ENCODE measurements at places on chromosomes 1 and 21.
A peak's percentile ranks its signal among the peaks of the same experiment; 100 is the strongest.

- no peak overlapping the region for H3K4me3 ChIP-seq
- H3K27ac ChIP-seq: no peak overlapping the region
- H3K4me1 ChIP-seq: peaks cover 3% of the 10 kb centered on the region
- no peaks in the 10 kb centered on the region for H3K36me3 ChIP-seq
Observed at GRCh38 chr1:234692966-234693580, 83.1 kb upstream of the IRF2BP2 start.

DNA sequence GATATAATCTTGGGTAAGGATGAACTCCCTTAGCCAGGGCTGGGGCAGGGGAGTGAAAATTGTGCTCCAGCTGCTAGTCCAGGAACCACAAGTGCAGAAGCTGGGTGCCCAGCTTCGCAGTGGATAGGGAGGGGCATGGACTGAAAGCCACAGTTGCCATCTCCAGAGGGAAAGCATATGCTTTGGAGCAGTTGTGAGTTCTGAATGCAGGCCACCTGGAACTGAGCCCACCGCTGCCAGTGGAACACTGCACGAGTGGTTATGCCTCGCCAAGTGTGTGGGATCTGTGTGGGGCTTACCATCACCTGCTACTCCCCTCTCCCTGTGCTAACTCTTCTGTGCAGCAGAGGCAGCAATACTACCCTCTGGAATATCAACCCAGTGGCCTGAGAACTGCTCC lies 158.4 kb upstream of the DPT start:
- no peak overlapping the region for H3K27ac ChIP-seq
- H3K36me3 ChIP-seq: no peaks in the 10 kb centered on the region
- no peak overlapping the region for H3K4me3 ChIP-seq
- DNase-seq: no peak
- H3K27me3 ChIP-seq: no peaks in the 10 kb centered on the region

DNA sequence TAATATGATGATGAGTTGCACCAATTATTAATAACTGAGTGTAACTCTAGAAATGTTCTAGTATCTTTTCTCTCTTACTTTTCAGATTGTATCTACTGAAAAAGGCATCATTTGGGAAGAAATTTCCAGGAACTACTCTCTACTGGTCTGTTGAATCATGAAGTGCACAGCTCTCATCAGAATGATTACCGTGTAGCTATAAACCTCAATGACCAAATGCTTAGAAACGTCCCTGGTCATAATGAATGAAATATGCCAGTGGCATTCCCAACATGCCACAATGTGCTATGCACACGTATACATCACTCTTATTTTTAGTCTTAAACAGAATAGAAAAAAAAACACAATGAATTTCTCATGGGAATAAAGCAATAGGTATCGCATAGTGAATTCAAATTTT lies 534.3 kb upstream of the OLFM3 start:
- no peak for DNase-seq
- no peaks in the 10 kb centered on the region for H3K4me1 ChIP-seq
- no peaks in the 10 kb centered on the region for H3K36me3 ChIP-seq
- no peak overlapping the region for H3K27ac ChIP-seq

DNA sequence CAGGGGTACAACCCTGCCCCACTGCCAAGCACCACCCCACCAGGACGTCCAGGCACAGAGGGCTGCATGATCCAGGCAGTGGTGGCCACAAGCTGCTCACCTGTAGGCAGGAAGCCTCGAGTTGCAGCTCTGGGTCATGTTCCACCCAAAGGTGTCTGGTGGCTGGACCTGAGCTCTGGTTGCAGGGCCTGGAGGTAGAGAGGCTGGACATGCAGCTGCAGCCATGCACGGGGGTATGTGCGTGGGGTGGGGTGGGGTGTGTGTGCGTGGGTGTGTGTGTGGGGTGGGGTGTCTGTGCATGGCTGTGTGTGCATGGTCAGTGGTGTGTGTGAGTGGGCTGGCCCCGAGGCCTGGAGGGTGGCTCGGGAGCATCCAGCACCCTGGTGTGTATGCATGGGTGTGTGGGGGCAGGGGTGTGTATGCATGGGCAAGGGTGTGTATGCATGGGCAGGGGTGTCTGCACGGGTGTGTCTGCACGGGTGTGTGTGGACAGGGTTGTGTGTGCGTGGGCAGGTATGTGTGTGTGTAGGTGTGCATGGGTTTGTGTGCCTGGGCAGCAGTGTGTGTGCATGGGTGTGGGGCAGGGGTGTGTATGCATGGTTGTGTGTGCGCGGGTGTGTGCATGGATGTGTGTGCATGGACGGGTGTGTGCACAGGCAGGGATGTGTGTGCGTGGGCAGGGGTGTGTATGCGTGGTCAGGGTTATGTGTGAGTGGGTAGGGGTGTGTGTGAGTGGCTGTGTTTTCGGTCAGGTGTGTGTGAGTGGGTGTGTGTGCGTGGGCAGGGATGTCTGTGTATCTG lies 15.6 kb downstream of the ARHGEF16 start:
- H3K4me3 ChIP-seq: no peak overlapping the region
- H3K27ac ChIP-seq: peak overlapping the region; percentile 86
- peaks cover 1% of the 10 kb centered on the region for H3K36me3 ChIP-seq
- H3K27me3 ChIP-seq: no peaks in the 10 kb centered on the region
- peaks cover 32% of the 10 kb centered on the region for H3K4me1 ChIP-seq

GRCh38 chr1:216346526-216346925 lies 76.7 kb downstream of the USH2A start:
- no peak for DNase-seq
- H3K27ac ChIP-seq: no peak overlapping the region
- H3K4me3 ChIP-seq: no peak overlapping the region
- H3K27me3 ChIP-seq: no peaks in the 10 kb centered on the region
- no peaks in the 10 kb centered on the region for H3K4me1 ChIP-seq

- H3K36me3 ChIP-seq: no peaks in the 10 kb centered on the region
- no peaks in the 10 kb centered on the region for H3K4me1 ChIP-seq
- no peak for DNase-seq
- peaks cover 48% of the 10 kb centered on the region for H3K27me3 ChIP-seq
- no peak overlapping the region for H3K4me3 ChIP-seq
Observed at GRCh38 chr1:204611036-204611435, 74.5 kb downstream of the LRRN2 start.
